K562 (cell line): ENCODE measurements at places on chromosomes 1 and 21. TPM values are rescaled to one million over a fixed set of nuclear protein-coding genes. Genes with fewer than 3 reads are reported as not detected.

- no peaks in the 10 kb centered on the region for H3K36me3 ChIP-seq
- no peak overlapping the region for H3K27ac ChIP-seq
- no peak overlapping the region for H3K4me3 ChIP-seq
- peaks cover 5% of the 10 kb centered on the region; the same call in 2 of the 3 replicates for H3K27me3 ChIP-seq
- DNase-seq, result peak; percentile 58
Observed at GRCh38 chr1:16727190-16728111, 12.9 kb upstream of the RNU1-4 start.

GRCh38 chr1:9615316-9616063, 26.8 kb downstream of the TMEM201 start:
- H3K36me3 ChIP-seq, result peaks cover 34% of the 10 kb centered on the region; the same call in 2 of the 3 replicates
- DNase-seq, result peak; percentile 79
- H3K27ac ChIP-seq, result no peak overlapping the region

- peak overlapping the region; percentile 87 for H3K4me3 ChIP-seq
- peaks cover 12% of the 10 kb centered on the region for H3K4me1 ChIP-seq
- H3K27ac ChIP-seq, result peak overlapping the region; percentile 97; the same call in 2 of the 3 replicates
- no peak for DNase-seq
- no peaks in the 10 kb centered on the region for H3K27me3 ChIP-seq
Observed at GRCh38 chr1:23978805-23979204, 1.3 kb downstream of the SRSF10 start.

DNA sequence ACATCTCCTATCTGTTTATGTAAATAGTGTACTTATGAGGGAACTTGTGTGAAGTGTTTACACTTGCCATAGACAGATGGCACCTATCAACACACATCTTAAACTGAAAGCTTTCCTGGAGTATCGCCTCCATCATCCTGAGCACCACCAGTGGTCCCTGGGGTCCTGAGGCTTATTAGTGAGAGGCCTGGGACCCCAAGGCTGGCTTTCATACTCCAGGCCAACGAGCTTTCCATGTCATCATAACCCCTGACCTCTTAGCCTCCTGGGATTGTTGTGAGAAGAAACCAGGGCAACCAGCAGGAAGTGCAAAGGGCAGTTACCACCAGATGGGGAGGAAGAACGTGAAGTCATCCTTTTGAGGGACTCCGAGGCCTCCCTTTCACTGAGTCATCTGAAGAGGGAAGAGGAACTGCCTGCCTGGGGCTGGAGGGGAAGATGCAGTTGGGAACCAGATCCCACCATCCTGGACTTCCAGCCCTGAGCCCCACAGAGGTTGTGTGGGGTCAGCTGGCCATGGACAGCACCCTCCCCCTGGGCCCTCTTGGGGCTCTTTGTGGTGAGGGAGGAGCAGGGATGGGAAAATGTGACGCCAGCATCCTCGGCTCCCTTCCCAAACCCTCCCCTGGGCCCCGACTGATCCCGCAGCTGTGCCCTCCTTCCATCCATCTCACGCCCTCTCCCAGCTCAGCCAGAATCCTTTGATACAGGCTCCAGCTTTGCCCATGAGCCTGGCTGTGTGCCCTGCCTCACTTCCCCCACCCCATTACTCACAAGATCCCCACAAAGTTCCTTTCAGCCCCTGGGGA, 5.8 kb downstream of the INKA2 start:
- H3K27me3 ChIP-seq, result peaks cover 75% of the 10 kb centered on the region
- H3K4me1 ChIP-seq, result peaks cover 17% of the 10 kb centered on the region
- no peaks in the 10 kb centered on the region for H3K36me3 ChIP-seq
- no peak overlapping the region for H3K4me3 ChIP-seq

- H3K27ac ChIP-seq, result no peak overlapping the region
- no peaks in the 10 kb centered on the region for H3K27me3 ChIP-seq
- H3K36me3 ChIP-seq, result no peaks in the 10 kb centered on the region
- no peak for DNase-seq
- peaks cover 3% of the 10 kb centered on the region; the same call in 2 of the 3 replicates for H3K4me1 ChIP-seq
- no peak overlapping the region for H3K4me3 ChIP-seq
Observed at GRCh38 chr1:197787056-197787455, 11.8 kb upstream of the DENND1B start.

The ALPL gene
- total RNA-seq, result 0.22 and 0.38 TPM in 2 replicates
